Femur (tissue), 1 donor: ENCODE measurements at places on chromosomes 1 and 21.

- no peak for DNase-seq
Measured at GRCh38 chr1:21229246-21230000, 52.7 kb upstream of the EIF4G3 start.

GRCh38 chr1:111204983-111205713 is 4.7 kb upstream of the DENND2D start:
- DNase-seq, result peak; percentile 12

GRCh38 chr1:152148981-152149380 is 10.0 kb downstream of the RPTN start:
- no peak for DNase-seq

DNA sequence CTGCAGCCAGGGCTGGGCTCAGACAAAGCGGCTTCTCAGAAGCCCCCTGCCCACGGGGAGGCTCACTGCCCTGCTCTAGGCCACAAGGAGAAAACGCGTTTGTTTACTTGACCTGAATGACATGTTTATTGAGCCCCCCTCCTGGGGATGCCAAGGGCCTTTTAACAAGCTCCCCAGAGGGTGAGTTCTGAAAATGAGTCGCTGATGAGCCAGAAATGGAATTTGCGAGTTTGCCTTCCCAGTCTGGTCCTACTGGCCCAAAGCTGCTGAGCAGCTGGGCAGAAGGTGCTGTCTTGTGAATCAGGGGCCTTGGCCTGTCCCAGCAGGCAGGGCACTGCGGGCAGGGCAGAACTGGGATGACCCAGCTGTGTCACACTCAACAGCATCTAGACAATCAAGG is 120.6 kb downstream of the SYF2 start:
- DNase-seq, result no peak

GRCh38 chr21:45022348-45022675 is 52.1 kb upstream of the ADARB1 start:
- peak; percentile 18 for DNase-seq

DNA sequence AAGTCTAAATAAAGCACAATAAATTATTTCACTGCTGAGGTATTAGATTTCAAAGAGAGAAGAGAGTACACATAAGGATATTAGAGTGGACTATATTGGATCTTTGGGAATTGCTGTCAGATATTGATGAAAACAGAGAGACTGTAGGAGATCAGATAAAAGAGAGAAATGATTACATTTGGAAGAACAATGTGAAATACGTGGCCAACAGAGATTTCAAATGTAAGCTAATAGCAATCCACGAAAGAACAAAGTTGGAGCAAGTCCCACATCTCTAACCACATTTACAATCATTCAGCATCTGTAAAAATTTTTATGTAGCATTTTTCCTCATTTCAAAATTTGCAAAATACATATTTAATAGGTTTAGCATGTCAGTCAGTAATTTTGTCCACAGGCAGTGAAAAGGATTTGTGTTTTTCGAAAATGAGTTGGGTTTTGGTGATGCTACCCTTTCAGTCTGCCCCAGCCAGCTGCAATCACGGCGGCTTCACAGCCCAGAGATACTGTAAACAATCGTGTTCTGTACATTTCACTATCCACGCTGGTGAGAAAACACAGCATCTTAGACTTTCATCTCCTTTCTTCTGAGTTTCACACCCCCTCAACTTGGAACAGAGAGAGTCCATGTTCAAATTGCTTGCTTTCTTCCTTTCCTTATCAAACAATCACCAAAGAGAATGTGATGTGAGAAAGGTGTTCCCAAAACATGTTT is 209.1 kb upstream of the LYPLAL1 start:
- no peak for DNase-seq

DNA sequence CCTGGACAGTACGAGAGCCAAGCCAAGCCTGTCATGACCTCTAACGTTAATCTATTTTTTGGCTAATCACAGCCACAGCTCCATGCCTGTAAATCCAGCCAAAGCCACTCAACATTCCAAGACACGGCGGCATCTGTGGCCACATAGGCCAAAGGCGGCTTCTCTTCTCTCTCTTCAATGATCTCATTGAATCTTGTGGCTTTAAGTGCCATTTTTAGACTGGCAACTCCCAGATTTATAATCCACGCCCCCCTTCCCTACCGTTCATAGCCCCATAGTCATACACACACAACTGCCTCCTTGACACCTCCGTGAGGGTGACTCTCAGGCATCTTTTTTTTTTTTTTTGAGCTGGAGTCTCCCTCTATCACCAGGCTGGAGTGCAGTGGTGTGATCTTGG is 5.7 kb upstream of the SELENON start:
- no peak for DNase-seq
